ENCODE measurements at places on chromosomes 4 and X. TPM values are rescaled to one million over a fixed set of nuclear protein-coding genes. Genes with fewer than 3 reads are reported as not detected.

DNA sequence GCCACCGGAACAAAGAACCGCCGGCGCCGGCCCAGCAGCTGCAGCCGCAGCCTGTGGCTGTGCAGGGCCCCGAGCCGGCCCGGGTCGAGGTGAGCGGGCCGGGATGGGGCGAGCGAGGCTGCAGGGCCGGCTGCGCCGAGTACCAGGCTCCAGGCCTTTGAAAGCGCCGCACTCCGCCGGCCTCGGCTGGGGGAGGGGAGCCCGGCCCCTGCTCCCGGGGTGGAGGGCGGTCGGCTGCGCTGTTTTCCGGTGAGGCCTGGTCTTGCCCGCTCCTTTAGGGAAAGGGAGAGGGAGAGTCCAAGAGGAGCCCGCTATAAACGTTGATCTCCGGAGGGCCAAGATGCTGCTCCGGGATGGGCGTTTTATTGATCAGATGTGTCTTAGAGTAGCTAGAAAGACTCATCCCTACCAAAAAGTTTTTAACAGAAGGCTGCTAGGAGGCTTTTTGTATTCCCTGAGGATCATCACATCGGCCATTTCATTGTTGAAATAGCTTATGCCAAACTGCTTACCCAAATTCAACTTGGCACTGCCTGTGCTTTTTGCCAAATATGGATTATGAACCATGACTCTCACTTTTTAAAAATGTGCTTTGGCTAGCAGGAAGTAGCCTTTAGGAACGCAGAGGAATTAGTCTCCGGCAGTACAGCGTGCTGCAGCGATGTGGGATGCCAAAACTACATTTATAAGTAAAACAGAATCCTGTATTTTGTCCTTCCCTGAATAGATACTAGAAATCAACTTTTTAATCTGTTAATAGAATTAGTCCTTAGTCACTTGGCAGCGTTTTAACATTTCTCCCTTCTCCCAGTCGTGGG, 760 bp downstream of the TMEM165 start:
- no peak for DNase-seq

Gene RADX
- total RNA-seq = 0.81 TPM

Gene PLP1
- total RNA-seq = 14.8 TPM

Gene MTNR1A
- not detected for total RNA-seq

DNA sequence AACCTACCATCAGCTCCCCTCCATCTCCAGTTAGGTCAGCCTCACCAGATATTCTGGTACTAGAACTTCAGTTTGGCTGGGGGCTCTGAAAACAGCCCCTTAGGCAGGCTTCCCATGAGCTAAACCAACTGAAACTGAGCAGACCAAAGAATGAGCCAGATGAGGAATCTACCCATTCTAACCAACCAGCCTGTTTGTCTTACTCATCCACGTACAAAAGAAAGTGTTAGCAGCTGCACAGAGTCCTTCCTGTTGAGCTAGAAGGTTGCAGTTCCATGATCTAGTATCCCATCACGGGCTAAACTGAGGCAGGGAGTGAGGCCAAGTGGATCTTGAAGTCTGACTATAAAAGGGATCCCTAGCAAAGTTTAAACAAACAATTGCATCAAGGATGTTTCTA, 17.5 kb downstream of the MAGEA9B start:
- no peak for DNase-seq

DNA sequence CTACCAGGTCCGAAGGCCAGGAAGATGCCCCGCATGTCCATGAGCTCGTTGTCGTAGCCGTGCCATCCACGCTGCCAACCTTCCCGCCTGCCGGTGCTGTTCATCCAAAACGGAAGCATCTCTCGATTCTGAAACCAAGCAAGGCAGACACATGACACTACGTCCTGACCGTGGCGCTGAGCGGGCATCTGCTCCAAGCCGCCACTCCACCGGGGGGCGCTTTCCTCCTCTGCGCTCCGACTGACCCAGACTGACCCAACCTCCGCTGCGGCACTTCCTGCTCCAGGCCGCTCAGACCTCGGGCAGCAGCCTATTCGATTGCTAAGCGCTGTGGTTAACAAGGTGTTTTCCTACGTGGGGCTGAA, 120.5 kb downstream of the ENPP6 start:
- no peak for DNase-seq

Gene SAGE1
- total RNA-seq = not detected

GRCh38 chr4:58936436-58936835, 1826.3 kb upstream of the IGFBP7 start:
- no peak for DNase-seq

DNA sequence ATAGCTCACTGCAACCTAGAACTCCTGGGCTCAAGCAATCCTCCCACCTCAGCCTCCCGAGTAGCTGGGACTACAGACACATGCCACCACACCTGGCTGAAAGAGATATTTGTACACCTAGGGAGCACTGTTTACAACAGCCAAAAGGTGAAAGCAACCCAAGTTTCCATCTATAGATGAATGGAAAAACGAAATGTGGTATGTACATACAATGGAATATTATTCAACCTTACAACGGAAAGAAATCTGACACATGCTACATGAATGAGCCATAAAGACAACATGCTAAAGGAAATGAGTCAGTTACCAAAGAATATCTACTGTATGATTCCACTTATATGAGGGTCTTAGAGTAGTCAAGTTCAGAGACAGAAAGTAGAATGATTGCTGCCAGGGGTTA, 52.2 kb downstream of the ABCG2 start:
- no peak for DNase-seq

Gene COQ2
- 10.5 TPM for total RNA-seq

Gene PALLD
- total RNA-seq = 752 TPM

DNA sequence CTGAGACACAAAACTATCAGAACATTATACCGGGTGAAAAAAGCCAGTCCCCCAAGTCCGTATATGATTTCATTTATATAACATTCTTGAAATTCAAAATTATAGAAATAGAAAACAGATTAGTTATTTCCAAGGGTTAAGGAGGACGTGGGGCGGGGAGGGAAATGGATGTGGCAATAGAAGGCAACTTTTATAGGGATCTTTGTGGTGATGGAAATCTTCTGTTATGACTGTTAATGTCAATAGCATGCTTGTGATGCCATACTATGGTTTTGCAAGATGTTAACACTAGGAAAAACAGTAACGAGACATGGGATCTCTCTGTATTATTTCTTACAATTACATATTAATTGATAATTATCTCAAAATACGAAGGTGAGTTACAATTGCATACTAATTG, 96.4 kb downstream of the LNX1 start:
- DNase-seq = no peak

Gene FTSJ1
- total RNA-seq = 44.7 TPM

- no peak for DNase-seq
These were observed 1.5 kb downstream of the GRID2 start for GRCh38 chr4:92305148-92305877.

- no peak for DNase-seq
These were observed 5.3 kb upstream of the TRMT2B start for GRCh38 chrX:101057093-101057714.

GRCh38 chrX:129721870-129722269, 16.9 kb upstream of the XPNPEP2 start:
- no peak for DNase-seq

DNA sequence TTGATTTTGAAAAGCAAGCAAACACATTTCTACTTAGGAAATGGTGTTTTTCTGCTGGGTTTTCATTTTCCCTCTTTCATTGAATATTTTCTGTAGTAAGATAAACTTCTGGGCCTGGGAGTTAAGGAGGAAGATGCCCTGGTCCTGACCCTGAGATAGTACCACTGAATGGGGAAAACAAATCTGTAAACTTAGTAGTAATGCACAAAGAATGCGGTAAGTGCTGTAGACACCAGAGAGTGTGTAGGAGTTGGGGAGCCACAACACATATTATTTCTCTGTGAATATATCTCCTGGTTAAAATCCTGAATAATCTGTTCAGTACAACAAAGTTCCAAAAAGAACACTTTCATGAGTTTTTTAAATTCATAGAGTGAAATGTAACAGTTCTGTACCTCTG, 178.3 kb downstream of the MAPK10 start:
- DNase-seq = no peak

GRCh38 chr4:31104577-31104976, 384.4 kb downstream of the PCDH7 start:
- no peak for DNase-seq

Gene BEX2
- total RNA-seq = 5.9 TPM

Gene BEND4
- total RNA-seq = not detected

Measured in thoracic aorta (tissue), 2 donors.